ENCODE measurements at places on chromosomes 5 and 9. TPM values are rescaled to one million over a fixed set of nuclear protein-coding genes. Genes with fewer than 3 reads are reported as not detected.

Gene OR1J4
- not detected for total RNA-seq

Gene ABCA1
- total RNA-seq = 98.7 TPM

Gene KCNV2
- not detected for total RNA-seq

Gene STC2
- total RNA-seq = 425 TPM

Gene PHF24
- 0.68 TPM for total RNA-seq

Gene DBH
- not detected for total RNA-seq

Gene SPATA31D4
- total RNA-seq = not detected

Gene SLC6A3
- not detected for total RNA-seq

Gene GRXCR2
- total RNA-seq = not detected

Gene MARCHF3
- total RNA-seq = 0.36 TPM

Gene SHC3
- total RNA-seq = under 0.01 TPM

Gene SLC2A6
- total RNA-seq = 3.8 TPM

Gene NR6A1
- 5.2 TPM for total RNA-seq

Gene LRRC8A
- 294 TPM for total RNA-seq

Gene ELOVL7
- total RNA-seq = 11.5 TPM

Gene LCN15
- not detected for total RNA-seq

All from nasal cavity respiratory epithelium epithelial cell of viscerocranial mucosa (primary cell).